Right cardiac atrium (tissue), 5 donors: ENCODE measurements at places on chromosomes 3 and 15. TPM values are rescaled to one million over a fixed set of nuclear protein-coding genes. Genes with fewer than 3 reads are reported as not detected.

The NXPE3 gene
- 46.5 TPM for total RNA-seq

The ZNF660 gene
- 1.9 TPM for total RNA-seq

The SERPINI2 gene
- total RNA-seq = 1.5 TPM

The IL5RA gene
- total RNA-seq = 2.2 TPM

The MFGE8 gene
- 200 TPM for total RNA-seq

The CYP1A1 gene
- not detected for total RNA-seq

The GCSAM gene
- not detected for total RNA-seq

The ABTB1 gene
- total RNA-seq = 31.3 TPM
